ENCODE measurements at places on chromosomes 12 and 14. TPM values are rescaled to one million over a fixed set of nuclear protein-coding genes. Genes with fewer than 3 reads are reported as not detected.
A peak's percentile ranks its signal among the peaks of the same experiment; 100 is the strongest.

DNA sequence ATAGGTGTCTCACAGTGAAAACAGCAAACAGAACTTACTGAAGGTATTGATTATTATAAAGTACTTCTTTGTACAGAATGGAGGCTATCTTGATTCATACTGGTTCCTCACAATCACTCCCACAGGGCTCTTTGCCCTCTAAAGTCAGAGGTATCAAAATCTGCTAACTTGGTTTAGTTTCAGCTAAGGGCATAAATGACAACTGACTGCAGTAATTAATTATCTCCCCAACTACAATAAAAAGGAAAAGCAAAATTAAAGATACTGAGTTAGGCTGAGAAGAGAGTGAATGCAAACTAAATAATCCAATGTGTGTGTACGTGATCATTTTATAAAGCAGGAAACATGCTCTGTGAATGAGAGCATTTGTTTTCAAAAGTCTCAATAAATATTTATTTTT is 338.7 kb downstream of the ACSS3 start:
- no peaks in the 10 kb centered on the region for H3K27me3 ChIP-seq
- DNase-seq: no peak
- no peak overlapping the region for H3K4me3 ChIP-seq
- no peaks in the 10 kb centered on the region for H3K36me3 ChIP-seq
- no peak overlapping the region for H3K27ac ChIP-seq

The JAG2 gene
- 26.1 TPM for total RNA-seq

The BBOF1 gene
- total RNA-seq: 14.6 TPM

The TAS2R7 gene
- total RNA-seq: not detected

DNA sequence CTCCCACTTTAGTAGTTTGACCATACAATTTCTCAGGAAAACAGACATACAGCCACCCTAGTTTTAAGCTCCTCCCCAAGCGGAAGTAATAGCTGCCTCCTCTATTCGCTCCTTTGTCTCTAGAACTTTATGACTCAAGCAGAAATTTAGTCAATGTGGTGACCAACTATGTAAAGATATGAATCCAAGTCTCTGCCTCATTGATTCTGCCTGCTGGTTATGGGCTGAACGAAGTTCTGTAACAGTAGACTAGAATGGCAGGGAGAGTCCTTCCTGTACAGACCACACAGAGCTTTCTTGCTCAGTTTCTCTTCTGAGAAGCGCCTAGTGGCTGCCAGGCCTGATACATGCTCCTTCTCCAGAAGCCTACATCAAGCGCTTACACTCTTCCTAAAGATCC is 19.1 kb downstream of the KICS2 start:
- no peak overlapping the region for H3K27ac ChIP-seq
- H3K36me3 ChIP-seq: peaks cover 2% of the 10 kb centered on the region
- DNase-seq: no peak
- H3K27me3 ChIP-seq: no peaks in the 10 kb centered on the region
- H3K4me3 ChIP-seq: no peak overlapping the region

GRCh38 chr12:10121278-10121677 is 8.7 kb downstream of the CLEC7A start:
- no peaks in the 10 kb centered on the region for H3K36me3 ChIP-seq
- H3K4me3 ChIP-seq: no peak overlapping the region
- DNase-seq: no peak
- no peak overlapping the region for H3K27ac ChIP-seq
- H3K4me1 ChIP-seq: no peaks in the 10 kb centered on the region
- H3K27me3 ChIP-seq: no peaks in the 10 kb centered on the region

DNA sequence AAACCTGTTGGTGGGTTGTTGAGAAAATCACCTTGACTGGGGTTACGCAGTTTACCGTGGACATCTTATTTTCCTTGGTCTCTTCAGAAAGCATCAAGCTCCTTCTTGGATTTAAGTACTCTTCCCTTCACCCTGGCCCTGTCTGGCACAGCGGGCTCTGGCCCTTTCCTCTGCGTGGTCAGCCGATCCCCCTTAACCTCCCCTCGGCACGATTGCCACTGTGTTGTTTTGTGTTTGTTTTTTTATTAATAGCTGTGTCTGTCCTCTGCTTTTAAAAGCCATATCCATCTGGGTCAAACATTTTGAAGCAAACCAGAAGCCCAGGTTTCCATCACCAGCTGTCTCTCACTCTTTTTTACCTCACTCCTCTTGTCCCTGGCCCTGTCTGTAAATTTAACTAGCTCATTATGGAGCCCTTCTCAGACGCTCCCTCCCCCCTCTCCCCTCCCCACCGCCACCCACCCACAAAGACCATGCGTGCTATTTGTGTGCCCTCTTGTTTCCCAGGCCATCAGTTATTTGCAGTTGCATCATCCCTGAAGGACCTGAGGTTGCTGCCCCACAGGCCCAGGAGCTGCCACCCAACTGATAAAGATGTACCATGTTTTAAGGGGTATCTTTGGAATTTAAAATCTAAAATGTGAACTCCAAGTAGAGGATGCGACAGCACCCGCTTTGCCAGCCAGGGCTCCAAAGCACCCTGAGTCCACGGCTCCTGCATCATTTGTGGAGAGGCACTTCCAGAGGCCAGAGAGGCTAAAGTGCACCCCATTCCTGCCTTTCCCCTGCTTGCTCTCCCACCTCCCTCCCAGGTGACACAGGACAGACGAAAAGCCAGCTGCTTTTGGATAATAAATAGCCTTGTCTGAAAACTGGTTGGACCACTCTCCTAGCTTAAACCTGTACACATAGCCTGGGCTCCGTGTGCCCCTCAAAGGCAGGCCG is 3.9 kb downstream of the BCL11B start:
- H3K27me3 ChIP-seq: peaks cover 11% of the 10 kb centered on the region
- no peak overlapping the region for H3K4me3 ChIP-seq
- no peak overlapping the region for H3K27ac ChIP-seq
- H3K36me3 ChIP-seq: no peaks in the 10 kb centered on the region
- H3K4me1 ChIP-seq: no peaks in the 10 kb centered on the region

GRCh38 chr14:74582910-74583581 is 29.0 kb downstream of the LTBP2 start:
- H3K36me3 ChIP-seq: no peaks in the 10 kb centered on the region
- no peak overlapping the region for H3K4me3 ChIP-seq
- H3K4me1 ChIP-seq: peaks cover 6% of the 10 kb centered on the region
- DNase-seq: no peak

- no peaks in the 10 kb centered on the region for H3K4me1 ChIP-seq
- H3K27me3 ChIP-seq: no peaks in the 10 kb centered on the region
- no peak within 1 kb of the TSS for H3K27ac ChIP-seq
- H3K4me3 ChIP-seq: peak within 1 kb of the TSS; percentile 62
- DNase-seq: no peak
Measured at GRCh38 chr14:20802341-20803084, at the start of gene RNASE1. TSS of gene RNASE1 (minus strand) at chr14:20802844. CDS start at chr14:20802068, 776 bp downstream.

The C1R gene
- total RNA-seq: 514 TPM

DNA sequence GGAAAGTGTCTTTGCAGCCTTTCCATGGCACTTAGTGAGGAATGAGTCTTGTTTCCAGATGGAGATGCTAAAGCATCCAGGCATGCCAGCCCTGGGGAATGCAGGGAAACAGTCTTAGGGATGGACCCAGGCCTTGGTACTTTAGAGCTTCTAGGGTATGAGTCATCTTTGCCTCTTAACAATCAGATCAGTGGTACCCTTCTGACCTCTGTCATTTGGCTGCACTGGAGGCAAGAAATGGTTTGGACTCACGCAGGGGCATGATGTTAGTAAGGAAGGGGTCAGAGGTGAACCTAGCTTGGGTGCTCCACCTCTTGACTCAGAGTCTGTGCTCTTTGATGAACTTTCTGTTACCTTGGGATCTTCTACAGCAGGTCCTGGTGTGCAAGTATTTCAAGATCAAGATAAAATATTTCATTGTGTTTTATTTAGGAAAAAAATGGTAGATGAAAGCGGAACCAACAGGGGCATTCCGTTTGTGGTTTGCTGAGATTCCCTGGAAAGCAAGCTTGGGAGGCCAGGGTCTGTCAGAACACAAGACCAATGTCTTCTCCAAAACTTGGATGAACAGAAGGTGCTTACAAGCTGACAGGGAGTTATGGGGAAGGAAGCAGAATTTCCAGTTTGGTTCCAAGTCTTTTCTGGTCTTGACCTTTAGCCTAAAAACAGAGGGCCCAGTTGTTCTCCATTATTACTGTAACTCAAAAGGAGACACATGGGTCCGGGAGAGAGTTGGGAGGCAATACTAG is 216.2 kb downstream of the ZFP36L1 start:
- H3K4me3 ChIP-seq: no peak overlapping the region
- H3K27ac ChIP-seq: no peak overlapping the region
- no peaks in the 10 kb centered on the region for H3K4me1 ChIP-seq
- no peaks in the 10 kb centered on the region for H3K36me3 ChIP-seq
- no peaks in the 10 kb centered on the region for H3K27me3 ChIP-seq

The CD163L1 gene
- 7.0 TPM for total RNA-seq

GRCh38 chr12:19675361-19675760 is 236.1 kb downstream of the AEBP2 start:
- no peaks in the 10 kb centered on the region for H3K27me3 ChIP-seq
- no peaks in the 10 kb centered on the region for H3K36me3 ChIP-seq
- H3K27ac ChIP-seq: no peak overlapping the region
- no peaks in the 10 kb centered on the region for H3K4me1 ChIP-seq
- DNase-seq: no peak
- H3K4me3 ChIP-seq: no peak overlapping the region

- peaks cover 3% of the 10 kb centered on the region for H3K4me1 ChIP-seq
- no peak for DNase-seq
- no peak overlapping the region for H3K4me3 ChIP-seq
- no peaks in the 10 kb centered on the region for H3K36me3 ChIP-seq
- H3K27ac ChIP-seq: no peak overlapping the region
Measured at GRCh38 chr12:94183708-94184379, 35.5 kb downstream of the PLXNC1 start.

DNA sequence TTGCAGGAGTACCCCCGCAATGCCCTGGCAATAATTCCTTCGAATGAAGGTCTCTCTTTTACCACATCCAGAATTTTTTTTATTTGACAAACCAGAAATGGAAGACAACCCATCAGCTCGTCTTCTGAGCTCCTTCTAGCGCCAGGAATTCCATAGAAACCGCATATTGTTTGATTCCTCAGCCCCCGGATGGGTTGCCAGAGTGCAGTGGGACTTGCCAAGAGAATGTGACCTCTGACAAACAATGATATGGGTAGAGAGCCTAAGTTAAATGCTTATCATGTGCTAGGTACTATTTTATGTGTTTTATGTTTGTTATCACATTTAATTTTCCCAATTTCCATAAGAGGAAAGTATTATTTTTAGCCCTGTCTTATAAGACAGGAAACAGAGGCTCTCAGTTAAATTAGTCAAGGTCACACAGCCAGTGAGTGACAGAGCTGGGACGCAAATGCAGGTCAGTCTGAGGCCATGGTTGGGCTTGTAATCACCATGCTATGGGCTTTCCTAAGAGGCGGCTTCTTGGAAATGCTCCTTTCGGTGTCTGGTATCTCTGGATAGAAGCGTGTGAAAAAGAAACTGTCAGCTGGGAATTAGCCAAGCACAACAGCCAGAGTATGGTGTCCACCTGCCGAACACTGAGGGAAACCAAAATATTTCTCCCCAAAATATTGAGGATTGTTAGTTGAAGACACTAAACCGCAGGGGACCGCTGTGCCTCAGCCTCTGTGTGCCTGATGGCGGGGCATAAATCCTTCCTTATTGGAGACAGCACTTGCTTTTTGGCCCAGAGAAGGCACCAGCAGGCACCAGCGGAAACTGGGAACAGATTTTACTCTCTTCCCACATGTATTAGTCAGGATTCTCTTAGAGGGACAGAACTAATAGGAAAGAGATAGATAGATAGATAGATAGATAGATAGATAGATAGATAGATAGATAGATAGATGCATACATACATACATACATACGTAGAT is 29.4 kb upstream of the ETFBKMT start:
- H3K27ac ChIP-seq: peak overlapping the region; percentile 53
- peaks cover 3% of the 10 kb centered on the region for H3K4me1 ChIP-seq
- H3K4me3 ChIP-seq: peak overlapping the region; percentile 18
- peak; percentile 90 for DNase-seq
- no peaks in the 10 kb centered on the region for H3K36me3 ChIP-seq
- H3K27me3 ChIP-seq: no peaks in the 10 kb centered on the region

The CHMP4A gene
- total RNA-seq: 65.1 TPM

DNA sequence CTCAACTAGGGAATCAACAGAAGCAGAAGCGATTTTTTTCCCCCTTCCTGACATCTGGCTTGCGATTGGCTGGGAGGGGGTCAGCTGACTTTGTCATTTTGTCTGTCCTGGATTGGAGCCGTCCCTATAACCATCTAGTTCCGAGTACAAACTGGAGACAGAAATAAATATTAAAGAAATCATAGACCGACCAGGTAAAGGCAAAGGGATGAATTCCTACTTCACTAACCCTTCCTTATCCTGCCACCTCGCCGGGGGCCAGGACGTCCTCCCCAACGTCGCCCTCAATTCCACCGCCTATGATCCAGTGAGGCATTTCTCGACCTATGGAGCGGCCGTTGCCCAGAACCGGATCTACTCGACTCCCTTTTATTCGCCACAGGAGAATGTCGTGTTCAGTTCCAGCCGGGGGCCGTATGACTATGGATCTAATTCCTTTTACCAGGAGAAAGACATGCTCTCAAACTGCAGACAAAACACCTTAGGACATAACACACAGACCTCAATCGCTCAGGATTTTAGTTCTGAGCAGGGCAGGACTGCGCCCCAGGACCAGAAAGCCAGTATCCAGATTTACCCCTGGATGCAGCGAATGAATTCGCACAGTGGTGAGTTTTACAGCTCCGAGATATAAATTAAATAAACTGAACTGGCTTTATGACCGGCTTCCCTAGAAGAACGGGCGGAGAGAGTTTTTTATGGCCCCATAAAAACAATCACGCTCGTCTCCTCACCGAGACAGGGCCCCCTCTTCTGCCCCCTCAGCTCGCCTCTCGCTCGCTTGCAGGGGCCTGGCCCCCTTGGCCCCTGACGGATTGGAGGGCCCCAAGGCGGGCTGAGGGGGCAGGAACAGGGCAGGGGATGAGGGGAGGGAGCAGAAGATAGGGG is at the start of gene HOXC6:
TSS of gene HOXC6 (plus strand) at position 127 of the 888 bp plus-strand sequence. CDS start at position 209, 82 bp downstream.
- peak within 1 kb of the TSS; percentile 29 for H3K4me3 ChIP-seq
- H3K4me1 ChIP-seq: peaks cover 9% of the 10 kb centered on the region
- H3K27ac ChIP-seq: peak within 1 kb of the TSS; percentile 45
- DNase-seq: no peak
- peaks cover 4% of the 10 kb centered on the region for H3K36me3 ChIP-seq
- H3K27me3 ChIP-seq: peaks cover 3% of the 10 kb centered on the region

- H3K4me3 ChIP-seq: no peak overlapping the region
- DNase-seq: no peak
- peaks cover 4% of the 10 kb centered on the region for H3K4me1 ChIP-seq
- H3K27ac ChIP-seq: peak overlapping the region; percentile 43
- no peaks in the 10 kb centered on the region for H3K27me3 ChIP-seq
Measured at GRCh38 chr14:23137192-23137812, 18.2 kb upstream of the CEBPE start.

The MAPK1IP1L gene
- 101 TPM for total RNA-seq

The RND1 gene
- 1.0 TPM for total RNA-seq

GRCh38 chr14:31930070-31930469 is 147.0 kb upstream of the ARHGAP5 start:
- DNase-seq: no peak
- H3K36me3 ChIP-seq: no peaks in the 10 kb centered on the region

- H3K4me1 ChIP-seq: no peaks in the 10 kb centered on the region
- H3K4me3 ChIP-seq: no peak overlapping the region
- no peak for DNase-seq
- H3K36me3 ChIP-seq: no peaks in the 10 kb centered on the region
- no peaks in the 10 kb centered on the region for H3K27me3 ChIP-seq
Measured at GRCh38 chr12:7857971-7858370, 14.7 kb downstream of the SLC2A14 start.

The CCDC77 gene
- total RNA-seq: 6.0 TPM
